ENCODE measurements at places on chromosomes 16 and 17.
A peak's percentile ranks its signal among the peaks of the same experiment; 100 is the strongest.

GRCh38 chr16:30567991-30568638 lies 3.4 kb downstream of the ZNF688 start:
- DNase-seq: peak; percentile 57

GRCh38 chr17:81130385-81131361 lies 34.6 kb upstream of the PVALEF start:
- no peak for DNase-seq

GRCh38 chr16:57616876-57617275 lies 11.6 kb upstream of the ADGRG1 start:
- no peak for DNase-seq

GRCh38 chr17:9037736-9038135 lies 16.4 kb downstream of the NTN1 start:
- no peak for DNase-seq

- DNase-seq: no peak
Measured at GRCh38 chr17:31598921-31599571, 207.6 kb downstream of the RAB11FIP4 start.

GRCh38 chr16:52785653-52786052 lies 238.7 kb upstream of the TOX3 start:
- no peak for DNase-seq

DNA sequence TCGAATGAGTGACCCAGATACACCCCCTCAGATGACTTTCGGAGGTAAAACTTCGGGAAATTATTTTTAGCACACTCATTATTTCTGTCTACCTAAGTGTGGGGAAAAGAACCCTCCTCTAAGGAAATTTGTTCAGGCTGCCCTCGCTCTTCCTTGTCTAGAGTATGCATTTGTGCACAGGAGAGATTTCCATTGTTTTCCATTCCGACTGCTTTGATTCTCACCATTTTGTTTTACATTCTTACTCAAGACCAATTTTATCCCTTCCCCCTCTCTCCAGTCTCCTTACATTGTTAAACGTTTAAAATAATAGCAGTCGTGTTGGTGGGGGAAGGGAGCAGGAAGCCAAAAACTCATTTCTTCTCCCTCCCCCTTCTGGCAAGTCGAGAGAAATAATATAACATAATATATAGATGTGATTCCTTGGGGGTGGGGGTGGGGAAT lies 1.5 kb upstream of the CHD3 start:
- no peak for DNase-seq
